ENCODE measurements at places on chromosomes 7 and 10. TPM values are rescaled to one million over a fixed set of nuclear protein-coding genes. Genes with fewer than 3 reads are reported as not detected.

The NEUROD6 gene
- not detected for total RNA-seq

The CPA4 gene
- total RNA-seq: 0.43 TPM

GRCh38 chr7:127667017-127667670, 15.2 kb downstream of the SND1 start:
- DNase-seq: no peak

The PLXNA4 gene
- 5.8 TPM for total RNA-seq

- no peak for DNase-seq
These were observed 160.6 kb downstream of the LCOR start for GRCh38 chr10:96992721-96993120.

The APBB1IP gene
- 40.1 TPM for total RNA-seq

DNA sequence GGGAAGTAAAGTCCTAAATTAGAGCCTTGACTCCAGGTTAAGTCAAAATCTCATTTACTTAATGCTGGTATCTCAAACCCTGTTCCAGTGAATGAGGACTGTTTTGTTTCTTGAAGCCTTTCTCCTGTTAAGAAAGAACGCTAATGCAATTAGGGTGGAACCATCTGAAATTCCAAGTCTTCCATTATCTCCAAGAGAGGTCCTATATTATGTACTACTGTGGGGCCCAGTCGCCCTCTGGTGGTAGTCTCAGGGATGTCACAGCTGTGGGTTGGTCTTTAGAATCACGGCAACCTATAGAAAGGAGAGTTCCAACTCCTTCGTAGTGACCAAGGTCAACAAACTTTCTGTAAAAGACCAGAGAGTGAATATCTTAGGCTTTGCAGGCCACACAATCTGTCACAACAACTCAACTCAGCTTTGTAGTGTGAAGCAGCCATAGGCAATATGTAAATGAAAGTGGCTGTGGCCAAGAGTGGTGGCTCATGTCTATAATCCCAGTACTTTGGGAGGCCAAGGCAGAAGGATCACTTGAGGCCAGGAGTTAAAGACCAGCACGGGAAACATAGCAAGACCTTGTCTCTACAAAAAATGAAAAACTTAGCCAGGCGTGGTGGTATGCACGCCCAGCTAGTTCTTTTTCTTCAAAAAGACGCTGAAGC, 9.3 kb downstream of the RPP38 start:
- DNase-seq: peak; percentile 72

The C10orf67 gene
- 0.14 TPM for total RNA-seq

The NCF1 gene
- total RNA-seq: 6.8 TPM
